ENCODE measurements at places on chromosomes 11 and 22.

GRCh38 chr11:125995313-125995712, 49.5 kb downstream of the VSIG10L2 start:
- no peak for DNase-seq

DNA sequence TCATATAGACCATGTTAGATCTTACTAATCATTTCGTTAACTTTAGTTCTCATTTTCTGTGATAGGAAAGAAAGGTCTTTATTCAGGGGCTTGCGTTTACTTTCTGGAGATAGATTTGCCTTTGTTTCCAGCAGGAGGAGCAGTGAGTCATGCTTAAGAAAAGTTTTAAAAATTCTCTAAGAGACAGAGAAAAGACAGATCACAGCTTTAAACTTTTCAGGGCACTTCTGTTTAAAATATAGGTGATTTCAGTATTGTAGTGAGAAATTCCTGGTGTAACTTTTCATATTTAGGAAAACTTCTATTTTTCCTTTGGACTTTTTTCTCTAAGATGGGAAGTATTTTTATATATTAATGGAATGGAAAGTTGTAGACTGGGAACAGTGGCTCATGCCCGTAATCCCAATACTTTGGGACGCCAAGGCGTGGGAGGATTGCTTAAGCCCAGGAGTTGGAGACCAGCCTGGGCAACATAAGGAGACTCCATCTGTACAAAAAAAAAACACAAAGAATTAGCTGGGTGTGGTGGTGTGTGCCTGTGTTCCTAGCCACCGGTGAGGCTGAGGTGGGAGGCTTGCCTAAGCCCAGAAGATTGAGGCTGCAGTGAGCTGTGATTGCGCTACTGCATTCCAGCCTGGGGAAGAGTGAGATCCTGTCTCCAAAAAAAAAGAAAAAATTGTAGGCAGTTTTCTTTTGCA, 60.3 kb downstream of the ATXN10 start:
- DNase-seq, result no peak

DNA sequence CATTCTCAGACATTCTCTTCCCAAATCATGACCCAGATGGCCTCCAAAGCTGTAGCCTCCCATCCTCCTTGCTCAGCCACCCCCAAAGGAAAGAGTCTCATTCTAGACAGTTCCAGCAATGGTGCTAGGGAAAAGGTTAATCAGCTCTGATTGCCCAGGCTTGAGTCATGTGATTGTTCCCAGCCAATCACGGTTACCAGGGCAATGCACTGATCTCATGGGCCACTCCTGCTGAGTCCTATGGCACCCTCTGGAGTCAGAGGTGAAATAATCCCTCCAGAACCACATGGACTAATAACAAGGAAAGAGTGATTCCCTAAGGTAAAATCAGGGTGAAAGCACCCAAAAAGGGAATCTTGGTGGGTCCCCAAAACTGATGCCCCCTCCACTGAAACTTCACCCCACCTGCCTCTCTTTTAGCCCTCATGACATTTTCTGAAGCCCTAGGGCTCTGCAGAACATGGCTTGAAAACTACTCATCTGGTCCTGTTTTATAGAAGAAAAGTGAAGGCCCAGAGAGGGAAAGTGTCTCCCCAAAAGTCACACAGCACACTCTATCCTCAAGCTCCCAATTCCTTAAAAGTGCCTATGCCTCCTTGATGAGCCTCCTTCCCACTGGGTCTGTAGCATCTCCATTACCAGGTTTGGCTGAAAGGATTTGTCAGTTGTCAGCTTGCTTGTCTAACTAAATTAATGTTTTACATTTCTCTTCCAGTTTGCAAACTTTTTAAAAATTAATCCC, 203.7 kb downstream of the MN1 start:
- no peak for DNase-seq

GRCh38 chr11:61611309-61611708, 30.4 kb upstream of the SYT7 start:
- DNase-seq, result no peak

DNA sequence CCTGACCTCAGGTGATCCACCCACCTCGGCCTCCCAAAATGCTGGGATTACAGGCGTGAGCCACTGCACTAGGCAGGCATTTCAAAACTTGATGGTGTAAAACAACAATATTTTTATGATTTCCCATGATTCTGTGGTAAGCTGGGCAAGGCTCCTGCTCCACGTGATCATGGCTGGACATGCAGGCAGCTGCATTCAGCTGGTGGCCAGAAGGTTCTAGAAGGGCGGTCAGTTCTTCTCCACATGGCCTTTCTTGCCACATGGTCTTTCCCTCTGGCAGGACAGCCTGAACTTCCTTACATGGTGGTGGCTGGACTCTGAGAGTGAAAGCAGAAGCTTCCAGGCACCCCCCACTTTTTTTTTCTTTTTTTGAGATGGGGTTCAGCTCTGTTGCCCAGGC, 9.9 kb upstream of the RASD2 start:
- DNase-seq, result no peak

DNA sequence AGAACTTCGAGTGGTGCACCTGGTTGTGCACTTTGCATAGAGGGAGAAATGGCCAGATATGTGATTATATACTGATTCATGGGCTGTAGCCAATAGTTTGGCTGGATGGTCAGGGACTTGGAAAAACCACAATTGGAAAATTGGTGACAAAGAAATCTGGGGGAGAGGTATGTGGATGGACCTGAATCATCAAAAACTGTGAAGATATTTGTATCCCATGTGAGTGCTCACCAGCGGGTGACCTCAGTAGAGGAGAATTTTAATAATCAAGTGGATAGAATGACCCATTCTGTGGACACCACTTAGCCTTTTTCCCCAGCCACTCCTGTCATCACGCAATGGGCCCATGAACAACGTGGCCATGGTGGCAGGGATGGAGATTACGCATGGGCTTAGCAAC, 48.0 kb upstream of the NARS2 start:
- DNase-seq, result no peak

DNA sequence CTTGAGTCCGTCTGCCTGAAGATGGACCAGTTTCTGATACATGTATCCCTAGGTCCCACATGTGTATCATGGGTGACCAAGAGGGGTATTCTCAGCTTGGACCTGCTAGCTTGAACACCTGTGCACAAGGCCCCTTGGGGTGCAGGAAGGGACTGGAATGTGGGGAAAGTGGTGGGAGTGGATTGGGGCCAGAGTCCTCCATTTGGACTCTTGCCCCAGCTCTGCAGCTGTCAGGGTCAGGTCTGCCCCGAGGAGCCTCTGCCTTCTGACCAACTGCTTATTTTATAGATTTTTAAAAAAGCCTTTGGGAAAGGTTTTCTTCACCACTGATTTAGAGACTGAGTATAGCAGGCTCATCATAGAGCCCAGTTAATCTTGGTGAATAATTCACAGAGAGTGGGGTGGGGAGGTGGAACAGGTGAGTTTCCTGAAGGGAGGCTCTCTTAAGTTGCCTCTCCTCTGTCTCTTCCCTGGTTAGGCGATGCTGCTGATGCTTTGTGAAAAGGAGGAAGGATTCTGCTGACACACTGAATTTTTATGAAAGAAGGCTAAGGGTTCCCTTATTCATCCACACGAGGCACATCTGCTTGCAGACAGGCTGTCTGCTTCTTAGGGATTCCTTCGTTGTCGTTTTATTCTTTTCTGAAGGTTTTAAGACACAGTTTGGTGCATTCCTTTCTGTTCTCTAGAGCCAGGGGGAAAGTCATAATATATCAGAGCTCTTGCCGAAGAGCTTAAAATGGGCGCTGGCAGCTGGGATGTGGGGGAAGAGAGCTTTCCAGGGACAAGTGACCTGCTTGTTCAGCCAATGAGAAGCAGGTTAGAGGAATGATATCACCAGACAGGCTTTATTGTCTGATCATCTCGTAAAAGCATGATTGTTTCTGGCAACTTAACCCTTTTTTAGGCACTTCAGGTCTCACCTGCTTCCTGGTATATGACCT, 19.9 kb downstream of the TRIM44 start:
- DNase-seq, result no peak

- no peak for DNase-seq
Measured at GRCh38 chr11:70210530-70210929, 7.4 kb downstream of the FADD start.

DNA sequence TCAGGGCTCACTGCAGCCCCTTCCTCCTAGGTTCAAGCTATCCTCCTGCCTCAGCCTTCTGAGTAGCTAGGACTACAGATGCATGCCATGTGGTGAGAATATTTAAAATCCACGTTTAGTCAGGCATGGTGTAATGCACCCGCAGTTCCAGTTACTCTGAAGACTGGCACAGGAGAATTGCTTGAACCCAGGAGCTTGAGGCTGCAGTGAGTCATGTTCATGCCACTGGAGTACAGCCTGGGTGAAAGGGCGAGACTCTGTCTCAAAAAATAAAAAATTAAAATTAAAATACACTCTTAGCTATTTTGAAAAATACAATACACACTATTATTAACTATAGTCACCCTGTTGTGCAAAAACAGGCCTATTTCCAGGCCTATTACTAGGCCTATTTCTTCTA, 38.4 kb downstream of the NOX4 start:
- DNase-seq, result no peak

DNA sequence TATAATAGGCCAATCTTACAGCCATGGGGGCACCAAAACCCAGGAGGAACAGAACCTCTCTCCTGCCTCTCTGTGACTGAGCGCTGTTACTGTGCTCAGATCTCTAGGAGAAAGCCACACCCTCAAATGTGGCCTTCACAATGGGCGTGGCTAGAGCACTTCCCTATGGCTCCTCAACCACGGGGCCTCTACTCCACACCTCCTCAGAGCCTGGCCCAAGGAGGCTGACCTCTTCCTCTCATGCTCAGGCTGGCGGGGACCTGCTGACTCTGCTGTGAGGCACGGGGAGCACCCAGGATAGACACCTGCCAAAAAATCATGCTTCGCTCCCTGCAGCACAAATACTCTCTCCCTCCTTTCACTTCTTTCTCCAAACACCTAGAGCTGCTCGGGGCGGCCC, 41.0 kb downstream of the C11orf58 start:
- DNase-seq, result no peak

DNA sequence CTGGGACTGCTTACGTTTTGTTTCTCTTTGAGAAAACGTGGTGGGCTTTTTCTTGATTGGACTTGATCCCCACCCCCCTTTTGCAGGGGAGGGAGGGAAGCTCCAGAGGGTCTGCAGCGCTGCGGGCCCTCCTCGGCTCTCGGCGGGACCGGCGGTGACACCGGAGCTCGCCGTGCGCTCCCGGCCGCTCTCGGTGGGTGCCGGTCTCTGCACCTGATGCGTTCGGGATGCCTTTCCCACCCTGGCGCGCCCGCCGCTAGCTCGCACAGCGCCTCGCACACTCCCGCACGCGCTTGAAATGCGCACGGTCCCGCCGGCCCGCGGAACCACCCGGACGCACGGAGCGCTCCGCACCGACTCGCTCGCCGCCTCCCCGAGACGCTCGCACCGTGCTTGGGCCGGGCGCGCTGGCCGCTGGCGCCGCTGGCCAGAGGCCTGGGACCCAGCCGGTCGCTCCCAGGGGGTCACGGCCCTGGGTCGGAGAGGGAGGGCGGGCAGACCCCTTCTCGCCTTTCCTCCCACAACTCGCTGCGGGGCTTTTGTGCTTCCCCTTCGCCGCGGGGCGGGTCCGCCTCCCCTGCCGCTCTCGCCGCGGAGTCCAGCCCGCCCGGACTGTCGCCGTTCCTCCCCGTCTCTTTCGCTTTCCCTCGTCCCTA, 1.0 kb downstream of the ZBTB16 start:
- no peak for DNase-seq

DNA sequence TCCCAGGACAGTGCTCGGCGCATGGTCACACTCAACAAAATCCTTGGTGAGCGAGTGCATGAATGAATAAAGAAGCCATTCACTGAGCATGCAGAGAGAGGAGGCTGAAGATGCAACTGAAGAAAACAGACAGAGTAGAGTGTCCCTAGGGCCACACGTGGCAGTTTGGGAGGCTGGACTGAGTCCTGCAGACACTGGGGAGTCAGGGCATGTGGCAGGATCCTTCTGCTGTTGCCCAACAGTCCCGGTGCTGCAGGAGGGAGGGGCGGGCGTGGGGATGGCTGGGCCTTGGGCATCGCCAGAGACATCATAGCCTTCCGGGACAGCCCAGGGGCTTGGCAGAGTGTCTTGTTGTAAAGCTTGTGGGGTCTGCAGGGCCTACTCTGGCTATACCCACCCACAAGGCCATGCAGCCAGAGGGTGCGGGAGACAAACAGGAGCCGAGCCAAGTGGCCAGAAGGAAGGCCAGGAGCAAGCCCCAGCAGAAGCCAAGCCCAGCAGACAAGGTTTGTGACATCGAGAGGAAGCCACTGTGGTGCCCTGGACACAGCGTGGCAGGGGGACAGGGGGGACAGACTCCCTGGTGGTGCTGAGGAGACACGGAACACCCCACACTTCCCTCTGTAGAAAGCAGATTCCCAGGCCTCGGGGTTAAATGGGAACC, 26.7 kb upstream of the FBLN1 start:
- DNase-seq, result no peak

GRCh38 chr11:109424901-109425300, 2.9 kb downstream of the C11orf87 start:
- DNase-seq, result no peak

- DNase-seq, result no peak
Measured at GRCh38 chr22:46966495-46966845, 204.0 kb downstream of the TBC1D22A start.

GRCh38 chr22:36599771-36600170, 70.8 kb upstream of the EIF3D start:
- no peak for DNase-seq

DNA sequence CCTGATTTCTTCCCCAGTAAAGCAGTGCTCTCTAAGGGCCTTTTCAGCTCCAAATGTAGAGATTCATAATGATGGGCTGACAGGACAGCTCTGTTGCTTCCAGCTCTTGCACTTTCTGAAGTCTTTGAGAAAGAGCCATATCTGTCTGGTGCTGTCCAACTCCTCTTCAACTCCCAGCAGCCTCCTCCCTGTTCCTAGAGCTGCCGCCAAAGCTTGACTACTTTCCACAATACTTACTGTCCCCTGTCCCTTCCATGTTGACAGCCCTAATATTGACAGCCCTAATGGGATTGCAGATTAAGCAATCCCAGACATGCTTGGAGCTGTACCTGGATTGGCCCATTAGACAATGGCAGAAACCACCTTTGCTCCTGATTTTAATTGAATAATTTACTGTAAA, 29.6 kb downstream of the INSC start:
- DNase-seq, result no peak

- DNase-seq, result no peak
Measured at GRCh38 chr11:96943970-96944369, 554.2 kb downstream of the JRKL start.
